Tongue (tissue), 3 donors: ENCODE measurements at places on chromosomes 11 and 22.

DNA sequence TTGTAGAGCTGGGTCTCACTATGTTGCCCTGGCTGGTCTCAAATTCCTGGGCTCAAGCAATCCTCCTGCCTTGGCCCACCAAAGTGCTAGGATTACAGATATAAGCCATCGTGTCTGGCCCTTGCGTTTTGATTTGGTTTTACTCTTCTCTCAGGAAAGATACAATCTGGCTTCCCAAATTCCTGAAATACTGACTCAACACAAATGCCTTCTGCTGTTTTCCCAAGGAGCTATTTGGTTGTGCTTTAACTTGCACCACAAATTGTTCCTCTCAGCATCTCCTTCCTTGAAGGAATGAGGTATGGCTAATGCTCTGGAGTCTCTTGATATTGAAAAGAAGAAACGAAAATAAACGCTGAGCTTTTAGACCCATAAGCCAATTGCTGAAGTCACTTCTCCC is 110.0 kb upstream of the PAX6 start:
- DNase-seq, result no peak

DNA sequence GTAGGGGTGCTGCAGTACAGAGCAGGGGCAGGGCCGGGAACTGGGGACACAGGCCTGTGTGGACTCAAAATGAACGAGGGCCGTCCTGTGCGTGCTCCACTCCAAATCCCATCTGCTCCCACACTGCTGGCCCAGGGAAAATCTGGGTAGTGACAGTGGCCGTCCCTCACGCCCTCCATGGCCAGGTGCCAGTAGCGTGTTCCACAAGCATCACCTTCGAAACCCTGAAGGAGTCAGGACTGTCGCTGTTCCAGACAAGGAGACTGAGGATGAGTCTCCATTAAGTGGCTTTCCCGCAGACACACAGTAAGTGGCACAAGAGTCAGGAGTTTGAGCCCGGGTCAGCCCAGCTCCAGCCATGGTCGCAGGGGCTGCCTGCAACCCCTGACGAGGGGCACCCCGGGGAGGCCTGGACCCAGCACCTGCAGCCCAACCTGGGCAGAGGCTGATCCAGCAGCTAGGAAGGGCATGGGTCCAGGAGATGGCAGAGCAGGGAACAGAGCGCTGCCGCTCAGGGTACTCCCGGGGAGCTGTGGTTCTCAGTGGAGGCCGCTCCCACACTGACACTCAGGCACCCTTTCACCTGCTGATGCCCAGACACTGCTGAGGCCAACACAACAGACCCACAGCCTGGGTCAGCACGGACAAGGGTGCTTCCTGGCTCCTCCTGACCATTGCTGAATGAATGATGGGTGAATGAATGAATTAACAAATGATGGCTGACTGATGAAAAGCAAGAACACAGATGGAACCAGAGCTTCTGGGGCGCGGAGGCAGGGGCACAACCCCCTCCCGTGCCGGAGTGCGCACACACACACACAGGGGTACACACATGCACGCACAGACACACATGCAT is 35.3 kb downstream of the IGF2 start:
- no peak for DNase-seq

DNA sequence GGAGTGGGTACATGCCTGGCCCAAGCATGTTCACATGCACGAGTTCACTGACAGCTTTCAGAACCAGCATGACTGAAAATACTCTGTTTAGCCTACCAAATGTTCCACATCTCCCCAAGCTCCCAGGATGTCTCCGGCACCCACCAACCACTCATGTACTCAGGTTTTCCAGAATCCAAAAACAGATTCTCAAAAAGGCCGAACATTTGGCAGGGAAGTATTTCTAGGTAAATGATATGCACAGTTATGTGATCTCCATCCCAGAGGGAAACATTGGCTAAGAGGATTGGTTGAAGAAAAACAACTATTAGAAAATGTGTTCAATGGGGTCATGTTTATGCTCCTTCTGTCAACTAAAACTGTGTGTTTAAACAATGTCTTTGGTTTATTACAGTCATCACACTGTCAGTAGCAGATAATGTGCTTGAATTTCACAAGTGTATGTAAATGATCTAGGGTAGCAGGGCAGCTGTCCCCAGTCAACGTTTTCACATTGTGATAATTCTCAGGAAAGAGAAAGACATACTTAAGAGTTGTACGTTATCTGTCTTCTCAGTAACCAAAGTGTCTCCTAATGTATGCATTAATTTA is 52.3 kb downstream of the BARX2 start:
- peak; percentile 56 for DNase-seq

DNA sequence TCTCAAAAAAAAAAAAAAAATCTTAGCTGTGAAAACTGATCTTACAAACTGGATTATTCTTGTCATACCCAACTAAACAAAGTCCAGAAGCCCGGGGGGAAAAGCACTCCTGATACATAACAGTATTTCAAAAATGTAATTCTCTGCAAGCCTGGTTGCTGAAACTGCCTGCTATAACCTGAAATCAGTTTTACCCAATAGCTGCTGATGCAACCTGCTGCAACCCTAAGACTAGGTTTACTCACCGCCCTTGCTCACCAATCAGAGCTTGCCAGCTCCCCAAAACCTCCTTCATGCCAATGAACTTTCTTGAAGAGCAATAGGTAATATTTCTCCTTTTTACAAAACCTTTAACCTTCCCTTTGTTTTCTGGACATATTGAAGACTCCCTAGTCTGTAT is 12.4 kb downstream of the FGF19 start:
- DNase-seq, result no peak

DNA sequence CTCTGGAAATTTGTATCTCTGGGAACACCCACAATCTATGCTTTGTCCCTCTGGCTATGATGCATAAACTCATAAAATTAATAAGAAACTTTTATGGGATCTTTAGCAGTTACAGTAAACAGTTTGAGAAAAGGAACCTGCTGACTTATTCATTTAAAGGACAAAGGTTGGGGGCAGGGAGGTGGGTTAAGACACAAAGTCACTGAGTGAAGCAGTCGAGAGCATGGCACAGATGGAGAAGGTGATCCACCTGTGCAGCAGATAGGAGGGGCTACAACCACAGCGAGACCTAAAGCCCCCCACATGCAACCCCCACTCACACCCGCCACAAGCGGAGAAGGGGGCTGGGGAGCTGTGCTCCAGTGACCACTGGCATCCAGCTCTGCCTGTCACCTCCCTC is 45.0 kb downstream of the SMCO4 start:
- no peak for DNase-seq

- DNase-seq, result peak; percentile 68
Observed at GRCh38 chr11:66002648-66003225, 434 bp downstream of the BANF1 start.

DNA sequence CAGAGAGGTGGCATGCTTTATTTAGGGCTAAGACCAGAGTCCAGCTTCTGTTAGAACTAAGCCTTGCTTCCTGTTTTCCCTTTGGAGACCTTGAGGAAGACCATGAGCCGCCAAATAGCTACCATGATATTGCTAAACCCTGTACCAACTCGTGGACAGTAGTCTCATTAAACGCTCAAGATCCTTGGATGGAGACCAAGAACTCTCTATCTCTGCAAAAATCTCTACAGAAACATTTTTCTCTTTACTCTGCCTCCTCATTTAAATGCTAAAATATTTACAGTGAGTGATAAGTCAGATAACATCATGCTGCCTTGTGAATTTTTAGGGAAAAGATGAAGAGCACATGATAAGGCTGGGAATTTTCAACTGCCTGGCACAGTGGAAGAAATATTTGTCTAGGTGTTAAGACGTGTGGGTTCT is 197.8 kb downstream of the MAML2 start:
- no peak for DNase-seq

DNA sequence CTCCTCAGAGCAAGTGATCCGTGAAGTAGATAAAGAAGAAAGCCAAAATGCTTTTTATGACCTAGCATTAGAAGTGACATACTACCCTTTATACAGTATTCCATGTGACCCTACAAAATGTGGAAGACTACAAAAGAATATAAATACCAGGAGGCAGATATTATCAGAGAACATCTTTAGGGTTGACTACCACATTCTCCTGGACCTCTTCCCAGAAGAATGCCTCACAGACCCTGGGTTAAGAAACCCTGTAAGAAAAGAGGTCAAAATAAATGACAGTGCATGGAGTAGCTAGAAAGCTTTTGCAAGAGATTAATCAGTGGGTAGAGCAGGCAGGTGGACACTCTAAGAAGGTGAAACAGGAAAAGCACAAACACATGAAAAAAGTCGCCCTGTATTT is 69.2 kb downstream of the FANCF start:
- DNase-seq, result no peak

- DNase-seq, result peak; percentile 86
Observed at GRCh38 chr11:69044111-69045013, 4.4 kb upstream of the TPCN2 start.

- DNase-seq, result no peak
Observed at GRCh38 chr22:22948651-22949571, 61.3 kb downstream of the IGLL5 start.

DNA sequence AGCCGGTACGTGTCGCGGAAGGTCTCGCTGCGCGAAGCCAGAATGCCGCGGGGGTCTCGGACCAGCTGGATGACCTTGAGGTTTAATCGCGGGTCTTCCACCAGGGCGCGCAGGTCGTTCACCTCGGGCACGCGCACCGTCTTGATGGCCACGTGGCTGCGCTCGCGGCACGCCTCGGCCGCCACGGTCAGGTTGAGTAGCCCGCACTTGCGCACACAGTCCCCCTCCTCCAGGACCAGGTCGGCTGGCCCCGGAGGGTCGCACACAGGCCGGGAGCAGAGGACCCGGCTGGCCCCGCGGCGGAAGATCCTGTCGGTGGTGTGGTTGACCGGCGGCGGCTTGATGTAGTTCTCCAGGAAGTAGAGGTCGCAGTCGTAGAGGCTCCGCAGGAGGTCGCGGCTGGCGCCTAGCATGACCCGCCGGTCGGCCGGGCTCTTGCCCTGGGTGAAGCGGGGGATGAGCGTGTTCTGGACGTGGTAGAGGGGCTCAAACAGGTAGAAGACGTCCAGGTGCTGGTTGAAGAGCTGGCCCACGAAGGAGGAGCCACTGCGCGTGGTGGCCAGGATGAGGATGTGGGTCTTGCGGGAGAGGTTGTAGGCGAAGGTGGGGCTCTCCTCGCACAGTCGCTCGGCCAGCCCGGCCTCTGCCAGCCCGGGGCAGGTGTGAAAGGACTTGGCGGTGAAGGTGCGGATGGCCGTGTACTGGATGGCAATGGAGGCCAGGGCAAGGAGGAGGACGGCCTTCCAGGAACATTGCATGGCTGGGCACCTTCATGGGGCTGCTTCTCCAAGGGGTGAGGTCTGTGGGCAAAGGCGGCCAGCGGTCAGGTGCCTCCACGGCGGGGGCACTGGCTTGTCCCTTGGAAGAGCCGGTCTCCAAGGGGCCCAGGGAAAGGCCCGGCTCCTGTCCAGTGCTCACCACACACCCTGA is 15.0 kb downstream of the CHST1 start:
- no peak for DNase-seq

DNA sequence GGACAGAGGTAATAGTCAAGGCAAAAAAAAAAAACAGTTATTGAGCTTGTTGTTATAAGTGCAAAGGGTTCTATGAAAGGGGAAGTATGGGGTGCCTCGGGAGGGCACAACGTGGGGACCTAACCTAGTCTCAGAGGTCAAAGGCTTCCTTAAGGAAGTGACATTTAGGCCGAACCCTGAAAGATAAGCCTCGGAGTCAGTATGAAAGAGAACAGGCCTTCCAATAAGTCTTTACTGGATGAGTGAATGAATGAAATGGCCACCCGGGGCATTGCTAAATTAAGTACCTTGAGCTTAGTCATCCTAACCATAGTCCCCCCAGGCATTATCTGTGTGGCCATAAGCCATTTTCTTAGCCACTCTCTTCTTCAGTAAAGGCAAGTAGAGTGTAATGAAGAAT is 19.7 kb downstream of the FLI1 start:
- no peak for DNase-seq

- DNase-seq, result no peak
Observed at GRCh38 chr11:46527591-46528130, 66.2 kb downstream of the AMBRA1 start.

GRCh38 chr11:30984827-30985226 is 384.7 kb downstream of the DCDC1 start:
- no peak for DNase-seq

DNA sequence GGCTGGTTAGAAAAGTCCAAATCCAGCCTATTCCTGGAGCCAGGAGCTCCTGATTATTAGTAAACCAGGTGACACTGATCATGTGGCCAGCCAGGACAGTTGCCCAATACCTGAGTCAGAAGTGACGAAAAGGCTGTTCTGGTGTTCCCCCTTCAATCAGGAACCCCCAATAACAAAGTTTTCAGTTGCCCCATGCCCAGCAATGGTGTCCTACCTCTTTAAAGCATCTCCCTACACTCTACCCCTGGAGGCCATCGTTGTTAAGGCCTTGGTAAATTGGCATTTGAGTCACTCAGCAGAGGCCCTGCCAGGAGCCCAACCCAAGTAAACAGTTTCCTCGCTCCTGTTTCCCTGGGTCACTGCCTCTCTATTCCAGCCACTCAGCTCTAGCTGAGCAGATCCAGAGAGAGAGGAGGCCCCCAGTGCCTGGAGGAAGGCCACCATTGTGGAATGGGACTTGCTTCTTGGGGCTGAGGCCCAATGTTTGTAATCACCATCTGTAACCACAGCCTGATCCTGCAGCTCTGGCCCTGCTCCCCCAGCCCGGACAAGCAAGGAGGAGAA is 25.0 kb downstream of the ARHGAP1 start:
- peak; percentile 79 for DNase-seq

DNA sequence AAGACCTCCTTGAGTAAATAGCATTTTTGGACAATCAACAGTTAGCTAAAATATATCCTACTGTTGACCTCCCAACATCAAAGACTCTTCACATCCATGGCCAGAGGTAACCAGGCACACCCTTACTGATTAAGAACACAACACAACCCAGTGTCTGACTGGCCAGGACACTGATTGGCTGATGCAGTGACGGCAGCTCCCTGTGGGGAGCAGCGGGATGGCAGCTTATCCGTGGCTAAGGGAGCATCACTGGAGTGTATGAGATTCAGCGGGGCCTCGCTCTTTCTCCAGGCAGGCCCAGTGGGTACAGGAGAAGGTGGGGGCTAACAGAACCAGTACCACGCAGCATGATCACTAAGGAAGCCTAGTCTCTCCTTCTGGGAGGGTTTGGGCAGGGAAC is 10.3 kb upstream of the IL2RB start:
- DNase-seq, result no peak

DNA sequence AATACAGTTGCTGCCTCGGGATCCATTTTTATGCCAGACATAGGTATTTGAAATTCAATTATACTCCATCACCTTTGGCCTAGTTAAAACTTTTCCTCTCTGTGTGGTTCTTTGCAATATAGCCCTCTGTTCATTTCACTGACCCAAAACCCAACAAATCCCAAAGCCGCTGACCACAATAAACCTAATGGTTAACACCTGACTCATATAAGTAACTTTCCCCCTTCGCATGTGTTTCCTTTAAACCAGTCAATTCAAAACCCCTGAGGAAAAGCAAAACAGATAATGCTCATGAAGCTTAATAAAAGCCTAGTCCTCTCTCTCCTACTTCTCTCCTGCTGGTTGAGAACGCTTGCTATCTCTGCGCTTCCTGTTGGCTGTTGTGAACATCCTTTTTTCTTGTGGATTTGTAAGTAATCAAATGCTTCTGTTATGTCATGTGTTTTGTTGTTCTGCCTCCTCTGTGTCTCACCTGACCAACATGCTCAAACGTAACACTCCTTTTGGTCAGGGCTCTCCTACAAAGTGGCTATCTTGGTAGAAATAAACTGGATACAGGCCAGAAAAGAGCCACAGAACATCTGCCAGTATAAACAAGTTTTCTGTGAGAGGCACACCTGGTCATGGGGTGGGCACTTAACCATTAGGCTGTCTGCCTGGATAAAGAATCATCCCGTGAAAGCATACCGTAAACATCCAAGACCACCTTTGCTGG is 652.6 kb downstream of the METTL15 start:
- no peak for DNase-seq
